ENCODE measurements at places on chromosomes 12 and 14.
A peak's percentile ranks its signal among the peaks of the same experiment; 100 is the strongest.

DNA sequence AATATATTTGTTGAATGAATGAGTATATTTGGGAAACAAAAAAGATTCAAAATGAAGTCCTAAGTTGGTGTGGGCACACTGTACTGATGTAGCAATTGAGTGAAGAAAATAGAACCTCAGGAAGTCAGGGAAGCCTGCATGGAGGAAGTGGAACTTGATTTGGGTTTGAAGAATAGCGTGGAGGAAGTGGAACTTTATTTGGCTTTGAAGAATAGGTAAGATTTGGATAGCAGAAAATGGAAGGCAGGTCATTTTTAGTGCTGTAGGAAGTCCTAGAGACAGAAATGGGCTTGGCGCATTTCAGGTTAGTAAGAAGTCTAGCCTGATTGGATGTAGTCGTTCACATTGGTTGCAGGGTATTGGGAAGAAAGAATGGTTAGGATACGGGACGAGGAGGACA is 5.4 kb downstream of the C12orf75 start:
- DNase-seq: no peak

DNA sequence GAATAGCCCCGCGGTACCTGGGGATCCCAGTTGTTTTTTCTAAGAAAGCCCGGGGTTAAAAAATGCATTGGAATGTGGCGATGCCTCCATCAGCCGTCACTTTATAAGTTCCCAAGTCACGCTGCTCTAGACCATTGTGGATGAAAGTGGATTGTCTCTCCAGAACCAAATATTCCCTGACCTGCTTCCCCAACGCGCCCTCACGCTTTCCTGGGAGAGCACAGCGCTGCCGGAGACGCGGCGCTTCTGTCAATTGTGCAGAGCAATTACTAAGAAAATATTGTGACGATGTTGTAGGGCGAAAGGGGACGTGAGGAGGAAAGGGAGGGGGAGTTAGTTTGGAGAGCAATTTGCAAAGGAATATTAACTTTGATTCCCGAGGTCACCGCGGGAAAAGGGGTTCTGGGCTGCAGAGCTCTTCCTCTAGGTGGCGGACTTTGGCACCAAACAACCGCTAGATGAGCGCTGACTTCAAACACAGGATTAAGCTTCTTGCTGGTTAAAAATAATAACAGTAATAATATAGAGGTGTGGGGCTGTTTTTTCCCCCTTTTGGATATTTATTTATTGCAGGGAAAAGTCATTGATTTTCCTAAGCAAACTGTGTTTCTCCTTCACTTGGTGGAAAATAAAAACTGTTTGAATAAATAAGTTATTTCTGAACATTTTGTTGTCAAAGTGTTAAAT is 9.6 kb upstream of the FOXG1 start:
- no peak for DNase-seq

GRCh38 chr12:17139931-17140330 is 534.0 kb upstream of the LMO3 start:
- no peak for DNase-seq

- DNase-seq: no peak
Measured at GRCh38 chr12:70277973-70278372, 34.7 kb downstream of the CNOT2 start.

DNA sequence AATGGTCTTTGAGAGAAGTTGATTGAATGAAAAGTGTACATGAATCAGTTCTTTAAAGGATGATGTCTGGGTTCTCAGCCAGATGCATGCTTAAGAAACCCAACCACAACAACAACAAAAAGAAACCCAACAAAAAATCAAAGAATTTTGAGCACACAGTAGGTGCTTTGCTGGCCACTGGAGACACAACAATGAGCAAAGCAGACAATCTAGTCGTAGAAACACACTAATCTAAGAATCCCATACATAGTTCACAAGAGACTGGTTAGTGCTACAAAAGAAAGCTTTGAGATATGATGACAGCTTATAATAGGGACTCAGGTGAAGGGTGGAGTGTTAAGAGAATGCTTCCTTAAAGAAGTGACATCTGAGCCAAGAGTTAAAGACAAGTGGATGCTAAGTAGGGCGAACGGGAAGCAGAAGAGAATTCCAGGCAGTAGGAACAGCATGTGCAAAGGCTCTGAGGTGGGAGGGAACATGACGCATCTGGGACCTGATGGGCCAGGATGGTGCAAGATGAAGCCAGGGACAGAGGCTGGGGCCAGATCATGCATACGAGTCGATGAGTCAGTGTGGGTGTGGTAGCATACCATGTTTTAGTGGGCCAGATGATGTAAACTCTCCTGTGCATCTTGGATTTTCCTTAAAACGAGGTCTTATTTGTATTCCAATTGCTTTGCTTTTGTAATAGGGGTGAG is 4.6 kb upstream of the HIP1R start:
- no peak for DNase-seq

GRCh38 chr14:58537004-58537403 is 100.8 kb upstream of the DACT1 start:
- no peak for DNase-seq

- no peak for DNase-seq
Measured at GRCh38 chr12:75814851-75815754, 216.5 kb downstream of the PHLDA1 start.

GRCh38 chr12:43255522-43256111 is 296.4 kb downstream of the ADAMTS20 start:
- DNase-seq: no peak

- no peak for DNase-seq
Measured at GRCh38 chr12:107131832-107132616, 38.7 kb upstream of the CRY1 start.

DNA sequence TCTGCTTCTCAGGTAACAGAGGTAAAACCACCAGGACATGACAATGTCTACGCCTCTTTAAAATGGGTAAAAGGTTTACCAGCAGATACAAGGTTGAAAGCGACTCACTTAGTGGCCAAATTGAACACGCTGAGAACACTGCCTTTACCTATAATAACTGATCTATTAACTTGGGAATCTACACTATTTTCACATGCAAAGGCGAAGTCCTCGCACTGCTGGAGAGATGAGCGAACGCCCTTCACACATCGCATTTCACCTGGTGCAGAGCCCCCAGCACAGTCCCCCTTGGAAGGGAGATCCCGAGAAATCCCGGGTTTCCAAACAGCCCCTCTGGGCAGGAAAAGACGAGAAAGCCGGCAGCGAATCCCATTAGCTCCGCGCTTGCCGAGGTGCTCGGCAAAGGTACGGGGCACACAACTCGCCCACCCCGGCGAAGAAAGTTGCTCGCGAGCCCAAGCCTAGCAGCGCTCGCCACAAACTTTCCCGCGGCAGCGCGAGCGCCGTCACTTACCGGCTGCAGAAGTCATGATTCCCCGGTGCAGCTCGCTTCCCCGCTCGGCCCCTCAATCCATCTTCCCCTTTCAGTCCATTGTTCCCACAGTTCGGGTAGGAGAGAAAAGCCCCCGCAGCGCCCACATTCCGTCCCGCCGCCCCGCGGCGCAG is 423 bp downstream of the FGD6 start:
- no peak for DNase-seq

DNA sequence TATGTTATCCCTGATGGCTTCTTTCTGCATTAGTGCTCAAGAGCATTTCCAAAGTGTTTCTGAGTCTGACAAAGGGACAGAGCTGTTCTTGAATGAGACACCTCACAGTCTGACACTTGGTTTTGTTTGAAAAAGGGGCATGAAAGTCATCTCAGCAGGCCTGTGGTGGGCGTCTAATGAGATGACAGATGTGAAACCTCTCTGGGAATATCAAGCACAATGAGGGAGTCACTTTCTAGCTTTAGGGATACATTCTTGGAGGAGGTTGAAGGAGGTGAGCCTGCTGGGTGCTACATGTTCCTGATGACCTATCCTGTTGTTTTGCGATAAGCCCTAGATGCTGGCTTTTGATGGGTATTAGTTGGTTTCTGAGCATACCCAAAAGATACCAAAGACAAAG is 290.5 kb downstream of the NUAK1 start:
- no peak for DNase-seq

- DNase-seq: no peak
Measured at GRCh38 chr14:50059763-50060616, 56.4 kb downstream of the VCPKMT start.

GRCh38 chr12:1922985-1923384 is 4.5 kb upstream of the CACNA2D4 start:
- no peak for DNase-seq

DNA sequence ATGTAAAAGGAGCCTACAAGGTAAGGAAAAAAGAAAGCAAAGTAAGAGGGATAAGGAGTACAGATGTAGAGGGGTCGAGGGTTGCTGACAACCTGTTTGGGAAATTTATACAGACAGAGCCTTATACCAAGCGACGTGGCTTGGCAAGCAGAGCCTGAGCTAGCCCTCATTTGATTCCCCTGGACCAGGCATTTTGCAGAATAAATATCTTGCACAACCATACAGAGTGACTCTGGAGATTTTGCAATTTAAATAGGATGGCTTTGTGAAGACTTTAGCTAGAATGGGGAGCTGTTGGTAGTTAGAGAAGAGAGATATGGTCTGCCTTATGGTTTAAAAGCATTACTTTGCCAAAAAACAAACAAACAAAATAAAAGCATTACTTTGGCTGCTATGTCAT is 11.1 kb upstream of the ANO6 start:
- no peak for DNase-seq

DNA sequence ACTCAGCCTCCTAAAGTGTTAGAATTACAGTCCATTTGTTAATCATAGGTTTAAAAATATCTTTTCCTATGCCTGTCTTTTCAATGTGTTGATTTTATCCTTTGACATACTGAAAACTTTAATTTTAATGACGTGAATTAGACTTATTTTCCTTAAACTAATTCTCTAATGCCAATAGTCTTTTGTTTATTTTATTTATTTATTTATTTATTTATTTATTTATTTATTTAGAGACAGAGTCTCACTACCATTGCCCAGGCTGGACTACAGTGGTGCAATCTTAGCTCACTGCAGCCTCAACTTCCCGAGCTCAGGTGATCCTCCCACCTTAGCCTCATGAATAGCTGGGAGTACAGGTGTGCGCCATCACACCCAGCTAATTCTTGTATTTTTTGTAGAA is 694.5 kb downstream of the TRHDE start:
- DNase-seq: no peak

GRCh38 chr14:68979021-68979721 is at the start of gene ACTN1:
ACTN1 (minus strand) TSS chr14:68979302; CDS start chr14:68979056, 246 bp downstream.
- DNase-seq: peak; percentile 68

GRCh38 chr12:6294156-6295093 is 16.1 kb upstream of the PLEKHG6 start:
- DNase-seq: no peak

DNA sequence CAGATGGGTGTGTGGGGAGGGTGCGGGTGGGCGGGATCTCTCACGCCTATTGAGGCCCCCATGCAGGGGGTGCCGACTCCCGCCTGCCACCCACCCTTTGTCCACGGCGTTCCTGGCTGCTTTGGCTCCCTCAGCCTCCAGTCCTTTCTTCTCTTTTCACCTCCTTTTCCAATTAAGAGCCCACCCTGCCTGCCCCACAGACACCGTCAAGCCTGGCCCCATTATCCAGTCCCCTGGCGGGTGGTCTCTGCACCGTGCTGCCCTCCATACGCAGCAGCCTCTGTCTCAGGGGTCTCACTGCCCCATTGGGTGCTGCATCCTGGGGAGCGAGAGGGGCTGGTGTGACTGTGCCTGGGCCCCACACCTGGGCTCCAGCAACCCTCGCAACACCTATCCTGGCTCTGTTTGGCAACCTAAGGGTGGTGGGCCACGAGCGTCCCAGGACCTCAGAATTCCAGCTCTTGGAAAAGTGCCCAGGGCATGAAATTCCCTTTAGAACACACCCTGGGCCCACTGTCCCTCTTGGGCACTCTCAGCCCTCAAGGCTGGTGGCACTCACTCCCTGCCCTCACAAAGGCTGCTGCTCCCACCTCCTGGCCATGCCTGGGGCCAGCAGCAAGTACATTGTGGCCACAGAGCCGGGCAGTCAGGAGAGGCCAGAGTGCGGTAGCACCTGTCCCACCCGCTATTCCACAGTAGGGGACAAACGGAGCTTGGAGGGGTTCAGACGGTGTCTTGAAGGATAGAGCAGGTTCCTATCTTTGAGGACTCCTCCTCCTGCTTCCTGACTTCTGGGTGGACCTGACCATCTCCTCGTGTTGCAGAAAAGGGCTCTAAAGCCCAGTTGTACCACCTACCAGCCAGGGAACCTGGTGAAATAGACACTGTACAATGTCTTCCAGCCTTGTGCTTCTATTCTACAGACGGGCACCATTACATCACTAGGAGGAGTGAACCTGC is 114.1 kb downstream of the KIF26A start:
- DNase-seq: no peak

- DNase-seq: no peak
Measured at GRCh38 chr12:63069860-63070617, 81.0 kb downstream of the AVPR1A start.

DNA sequence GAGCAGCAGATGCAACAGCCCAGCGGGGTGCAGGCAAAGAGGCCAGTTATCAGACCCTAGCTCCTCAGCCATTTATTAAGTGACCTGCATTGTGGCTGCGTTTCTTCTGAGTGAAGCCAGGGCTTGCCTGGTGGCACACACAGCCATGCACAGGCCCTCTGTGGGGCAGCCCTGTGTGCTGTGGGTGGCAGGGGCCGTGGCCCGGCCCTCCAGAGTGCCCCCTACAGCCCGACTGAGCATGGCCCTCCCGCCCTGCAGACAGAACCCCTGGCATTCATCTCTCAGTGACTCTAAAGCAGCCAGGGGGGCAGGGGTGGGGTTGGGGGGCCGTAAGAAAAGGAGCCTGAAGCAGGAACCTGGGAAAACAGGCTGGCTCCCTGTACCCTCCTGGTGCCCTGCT is 226.0 kb upstream of the PWP1 start:
- no peak for DNase-seq

- DNase-seq: no peak
Measured at GRCh38 chr12:107122452-107122958, 29.2 kb upstream of the CRY1 start.

- peak; percentile 35 for DNase-seq
Measured at GRCh38 chr12:6383572-6384498, at the start of gene LTBR. LTBR (plus strand) TSS chr12:6384162; CDS start chr12:6384359, 197 bp downstream.

DNA sequence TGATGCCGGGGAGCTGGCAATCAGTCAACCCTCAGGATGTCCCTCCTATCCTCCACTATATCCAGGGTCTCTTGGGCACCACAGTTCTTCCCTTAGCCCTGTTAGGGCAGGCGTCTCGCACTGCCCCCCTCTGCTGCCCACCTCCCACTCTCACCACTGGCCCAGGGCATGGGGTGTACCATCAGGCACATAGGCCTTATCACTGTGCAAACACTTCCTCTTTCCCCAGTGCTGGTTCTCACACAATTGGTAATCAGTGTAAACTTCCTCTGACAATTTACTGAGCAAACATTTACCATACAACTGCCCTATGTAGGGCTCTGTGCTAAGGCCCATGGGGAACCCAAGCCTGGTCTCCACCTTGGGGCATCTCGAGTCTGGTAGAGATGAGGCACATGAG is 20.1 kb upstream of the TMED10 start:
- DNase-seq: no peak

DNA sequence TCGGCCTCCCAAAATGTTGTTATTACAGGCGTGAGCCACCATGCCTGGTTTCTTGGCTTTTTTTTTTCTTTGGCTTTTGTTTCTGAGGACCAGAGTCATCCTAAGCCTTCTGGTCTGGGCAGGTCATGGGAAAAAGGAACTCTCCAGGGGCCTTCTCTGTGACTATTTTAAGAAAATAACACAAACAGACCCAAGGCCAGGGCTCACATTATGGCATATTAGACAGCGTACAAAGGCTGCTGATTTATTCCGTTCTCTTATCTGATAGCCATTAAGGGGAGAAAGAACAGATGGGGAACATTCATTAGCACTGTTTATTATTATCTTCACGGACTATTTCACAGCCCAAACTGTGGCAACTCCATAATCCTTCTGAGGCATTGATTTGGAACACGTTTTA is 28.8 kb upstream of the MANSC4 start:
- DNase-seq: no peak
